Heart left ventricle (tissue), 16 donors: ENCODE measurements at places on chromosomes 3 and 15. TPM values are rescaled to one million over a fixed set of nuclear protein-coding genes. Genes with fewer than 3 reads are reported as not detected.

The SPINK8 gene
- total RNA-seq: not detected

The NMNAT3 gene
- 15.4 TPM for total RNA-seq

The EIF2B5 gene
- 31.4 TPM for total RNA-seq

The DET1 gene
- 9.7 TPM for total RNA-seq

The SPTBN5 gene
- total RNA-seq: 0.31 TPM

The SHC4 gene
- 2.2 TPM for total RNA-seq

The POTEB gene
- not detected for total RNA-seq

The NPTN gene
- 197 TPM for total RNA-seq

The ADAMTS17 gene
- 0.94 TPM for total RNA-seq

The ZNF280D gene
- 31.5 TPM for total RNA-seq
